ENCODE measurements at places on chromosomes 2 and 18. TPM values are rescaled to one million over a fixed set of nuclear protein-coding genes. Genes with fewer than 3 reads are reported as not detected.

DNA sequence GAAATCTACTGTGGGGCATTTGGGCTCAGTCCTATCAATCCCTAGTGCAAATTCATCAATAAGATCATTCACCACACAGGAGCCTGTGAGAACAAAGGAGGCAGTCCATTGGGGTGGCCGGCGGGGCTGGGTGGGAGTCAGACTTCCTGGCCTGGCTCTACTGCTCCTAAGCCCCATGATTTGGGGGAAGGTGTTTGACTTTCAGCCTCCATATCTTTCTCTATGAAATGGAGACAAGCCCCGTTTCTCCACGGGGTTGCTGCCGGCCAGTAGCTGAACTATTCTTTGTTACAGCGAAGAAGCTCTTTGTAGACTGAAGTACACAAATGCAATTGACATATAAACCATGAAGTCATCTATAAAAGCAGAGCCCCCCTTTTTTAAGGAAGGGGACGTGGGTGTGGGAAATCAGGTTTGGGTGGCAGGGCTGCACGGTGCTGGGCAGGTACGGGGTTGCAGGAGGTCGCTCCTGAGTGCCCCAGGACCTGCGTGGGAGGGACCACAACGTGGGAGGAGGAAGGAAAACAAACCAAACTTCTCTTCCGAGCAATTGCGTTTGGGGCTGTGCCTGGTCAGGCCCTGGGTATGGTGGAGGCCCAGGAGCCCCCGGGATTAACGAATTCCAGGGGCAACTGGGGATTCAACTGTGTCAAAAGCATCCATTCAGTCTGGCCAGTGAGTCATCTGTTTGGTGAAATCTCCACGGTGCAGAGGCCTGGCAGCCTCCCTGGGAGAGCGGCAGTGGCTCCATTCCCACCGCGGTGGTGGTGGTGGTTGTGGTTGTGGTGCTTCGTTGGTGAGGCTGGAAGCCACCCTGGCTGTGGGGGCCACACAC lies 18.2 kb downstream of the FBLN7 start:
- H3K4me1 ChIP-seq: no peaks in the 10 kb centered on the region
- peaks cover 2% of the 10 kb centered on the region for H3K36me3 ChIP-seq
- DNase-seq: peak; percentile 10
- H3K4me3 ChIP-seq: no peak overlapping the region
- no peaks in the 10 kb centered on the region for H3K27me3 ChIP-seq

- H3K27me3 ChIP-seq: no peaks in the 10 kb centered on the region
- H3K36me3 ChIP-seq: no peaks in the 10 kb centered on the region
- no peaks in the 10 kb centered on the region for H3K4me1 ChIP-seq
- no peak overlapping the region for H3K27ac ChIP-seq
- no peak overlapping the region for H3K4me3 ChIP-seq
Measured at GRCh38 chr18:60493066-60493465, 120.5 kb upstream of the MC4R start.

DNA sequence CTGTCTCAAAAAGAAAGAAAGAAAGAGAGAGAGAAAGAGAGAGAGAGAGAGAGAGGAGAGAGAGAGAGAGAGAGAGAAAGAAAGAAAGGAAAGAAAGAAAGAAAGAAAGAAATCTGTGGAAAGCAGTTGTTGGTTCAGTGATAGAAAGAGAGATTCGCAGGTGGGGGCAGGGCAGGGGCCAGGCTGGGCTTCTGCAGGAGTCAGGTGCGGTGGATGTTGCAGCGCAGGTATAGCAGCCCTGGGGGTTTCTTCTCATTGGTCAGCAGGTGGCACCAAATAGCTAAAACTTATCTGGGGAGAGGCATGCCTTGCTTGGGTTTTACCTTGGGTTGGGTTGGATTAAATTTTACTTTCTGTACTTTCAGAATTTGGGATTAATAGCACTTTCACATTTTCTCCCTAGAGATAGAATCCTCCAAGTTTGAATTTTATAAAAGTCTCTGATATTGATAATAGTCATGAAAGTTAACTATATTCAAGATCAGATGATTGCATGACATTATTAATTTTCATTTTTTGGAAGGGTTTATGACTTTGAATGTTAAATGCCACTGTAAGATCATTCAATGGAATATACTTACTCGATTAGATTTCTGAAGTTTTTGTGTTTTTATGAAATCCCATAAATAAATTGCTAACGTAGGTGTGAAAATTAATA lies 66.6 kb downstream of the SPTBN1 start:
- no peaks in the 10 kb centered on the region for H3K27me3 ChIP-seq
- H3K27ac ChIP-seq: no peak overlapping the region
- DNase-seq: peak; percentile 61
- no peak overlapping the region for H3K4me3 ChIP-seq

GRCh38 chr18:44786257-44786656 lies 105.6 kb downstream of the SETBP1 start:
- H3K4me1 ChIP-seq: peaks cover 1% of the 10 kb centered on the region
- H3K4me3 ChIP-seq: no peak overlapping the region
- no peaks in the 10 kb centered on the region for H3K36me3 ChIP-seq
- H3K27ac ChIP-seq: no peak overlapping the region

DNA sequence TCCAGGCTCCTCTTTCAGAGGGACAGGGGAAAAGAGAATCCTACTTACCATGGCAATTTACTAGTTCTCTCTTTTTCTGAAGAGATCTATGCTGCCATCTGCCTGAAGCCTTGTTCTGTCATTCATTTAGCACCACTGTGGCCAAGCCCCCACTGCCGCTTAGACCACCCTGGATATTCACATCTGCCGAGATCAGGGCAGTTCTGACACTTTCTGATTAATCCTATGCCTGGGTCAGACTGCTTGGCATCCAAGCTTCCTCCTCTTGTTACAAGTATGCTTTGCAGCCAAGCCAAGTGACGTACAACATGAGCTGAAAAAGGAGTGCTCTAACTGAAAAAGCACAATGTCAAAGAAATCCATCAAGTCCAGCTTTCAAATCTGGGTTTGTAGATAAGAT lies 332.6 kb downstream of the SUCLG1 start:
- H3K36me3 ChIP-seq: no peaks in the 10 kb centered on the region
- H3K4me3 ChIP-seq: no peak overlapping the region
- no peaks in the 10 kb centered on the region for H3K4me1 ChIP-seq
- DNase-seq: no peak
- H3K27ac ChIP-seq: no peak overlapping the region

GRCh38 chr2:43387092-43388062 lies 161.0 kb upstream of the ZFP36L2 start:
- H3K27me3 ChIP-seq: no peaks in the 10 kb centered on the region
- peak; percentile 74 for DNase-seq
- peaks cover 5% of the 10 kb centered on the region for H3K4me1 ChIP-seq
- H3K4me3 ChIP-seq: no peak overlapping the region
- H3K36me3 ChIP-seq: no peaks in the 10 kb centered on the region

The NBAS gene
- 124 TPM for total RNA-seq

- H3K4me1 ChIP-seq: no peaks in the 10 kb centered on the region
- H3K27ac ChIP-seq: no peak overlapping the region
- no peak overlapping the region for H3K4me3 ChIP-seq
- H3K36me3 ChIP-seq: no peaks in the 10 kb centered on the region
- no peak for DNase-seq
Measured at GRCh38 chr2:172223601-172224054, 120.9 kb upstream of the DLX2 start.

The RAB6C gene
- total RNA-seq: not detected

The LAMA1 gene
- total RNA-seq: 24.9 TPM

- no peak for DNase-seq
- H3K4me1 ChIP-seq: no peaks in the 10 kb centered on the region
- H3K27ac ChIP-seq: no peak overlapping the region
- no peaks in the 10 kb centered on the region for H3K27me3 ChIP-seq
- H3K36me3 ChIP-seq: no peaks in the 10 kb centered on the region
- H3K4me3 ChIP-seq: no peak overlapping the region
Measured at GRCh38 chr2:68089961-68090360, 27.2 kb upstream of the C1D start.

DNA sequence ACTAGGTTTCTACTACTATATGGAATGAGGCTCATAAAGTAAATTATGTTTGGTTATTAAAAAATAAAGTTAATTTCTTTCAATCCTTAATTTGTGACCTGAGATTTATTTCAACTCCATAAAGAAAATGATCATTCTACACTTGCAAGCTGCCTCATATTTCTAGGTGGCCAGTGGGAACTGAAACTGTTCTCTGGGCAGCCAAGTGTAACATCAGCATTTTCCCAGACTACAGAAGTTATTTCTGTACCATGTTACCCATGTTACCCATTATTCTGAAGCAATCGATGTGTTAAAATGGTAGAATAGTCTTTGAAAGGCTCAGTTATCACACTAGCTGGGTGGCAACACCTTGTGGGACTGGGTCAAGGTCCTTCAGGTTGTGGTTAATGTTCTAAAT lies 139.3 kb upstream of the FBXO11 start:
- H3K27ac ChIP-seq: no peak overlapping the region
- peaks cover 3% of the 10 kb centered on the region for H3K27me3 ChIP-seq
- H3K36me3 ChIP-seq: no peaks in the 10 kb centered on the region

DNA sequence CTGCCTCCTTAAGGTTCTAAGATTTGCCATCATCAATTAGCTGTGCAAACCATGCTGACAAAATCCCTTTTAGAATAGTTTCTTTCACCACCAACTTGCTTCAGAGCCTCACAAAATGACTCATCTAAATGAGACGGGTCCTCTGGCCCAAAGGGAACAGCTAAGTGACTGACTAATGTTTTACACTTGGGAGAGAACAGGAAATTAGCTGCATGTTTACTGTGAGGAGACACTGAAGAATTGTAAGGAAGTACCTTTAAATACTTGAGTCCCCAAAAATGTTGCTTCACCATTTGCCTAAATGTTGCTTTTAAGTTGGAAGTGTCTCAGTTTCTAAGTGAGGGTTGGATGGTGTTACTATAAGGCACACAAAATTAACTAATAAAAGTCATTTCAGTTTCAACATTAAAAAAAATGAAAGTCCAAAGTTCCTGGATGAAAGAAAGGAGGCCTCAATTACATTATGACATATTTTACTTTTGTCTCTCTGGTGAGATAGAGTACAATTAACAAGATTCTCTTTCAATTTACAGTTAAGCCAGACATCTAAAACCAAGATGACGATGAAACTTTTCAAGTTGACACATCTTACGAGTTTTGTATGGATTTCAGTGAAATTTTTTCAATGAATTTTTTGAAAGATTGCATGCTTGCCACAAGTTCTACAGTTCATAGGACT lies 229.1 kb upstream of the FN1 start:
- H3K27me3 ChIP-seq: no peaks in the 10 kb centered on the region
- peak; percentile 98 for DNase-seq
- H3K36me3 ChIP-seq: no peaks in the 10 kb centered on the region
- no peak overlapping the region for H3K4me3 ChIP-seq
- H3K4me1 ChIP-seq: peaks cover 9% of the 10 kb centered on the region
- H3K27ac ChIP-seq: peak overlapping the region; percentile 21

- DNase-seq: no peak
- no peak overlapping the region for H3K27ac ChIP-seq
- no peak overlapping the region for H3K4me3 ChIP-seq
- no peaks in the 10 kb centered on the region for H3K36me3 ChIP-seq
- H3K4me1 ChIP-seq: no peaks in the 10 kb centered on the region
Measured at GRCh38 chr2:116975608-116976007, 838.9 kb upstream of the DDX18 start.

The BOLL gene
- total RNA-seq: not detected

The SAG gene
- not detected for total RNA-seq

DNA sequence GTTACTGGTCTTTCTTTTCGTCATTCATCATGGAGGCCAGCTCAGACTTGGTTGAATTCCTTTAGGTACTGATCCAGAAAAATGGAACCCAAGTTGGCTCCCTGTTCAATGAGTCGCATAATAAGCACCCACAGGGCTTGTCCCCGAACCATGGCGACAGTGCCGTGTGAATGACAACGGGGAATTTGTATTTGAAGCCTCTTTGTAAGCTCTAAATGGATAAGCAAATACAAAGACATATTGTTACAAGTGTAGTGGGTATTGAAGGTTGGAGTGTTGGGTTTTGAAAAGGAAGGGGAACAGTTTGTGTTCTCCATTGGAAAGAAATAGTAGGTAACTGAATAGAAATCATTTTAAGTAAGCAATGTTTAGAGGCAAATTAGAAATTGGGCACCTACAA lies 288.9 kb downstream of the SLC4A3 start:
- H3K4me3 ChIP-seq: no peak overlapping the region
- H3K4me1 ChIP-seq: no peaks in the 10 kb centered on the region
- H3K27ac ChIP-seq: no peak overlapping the region
- no peak for DNase-seq
- no peaks in the 10 kb centered on the region for H3K27me3 ChIP-seq

The IGFBP2 gene
- 36.3 TPM for total RNA-seq

DNA sequence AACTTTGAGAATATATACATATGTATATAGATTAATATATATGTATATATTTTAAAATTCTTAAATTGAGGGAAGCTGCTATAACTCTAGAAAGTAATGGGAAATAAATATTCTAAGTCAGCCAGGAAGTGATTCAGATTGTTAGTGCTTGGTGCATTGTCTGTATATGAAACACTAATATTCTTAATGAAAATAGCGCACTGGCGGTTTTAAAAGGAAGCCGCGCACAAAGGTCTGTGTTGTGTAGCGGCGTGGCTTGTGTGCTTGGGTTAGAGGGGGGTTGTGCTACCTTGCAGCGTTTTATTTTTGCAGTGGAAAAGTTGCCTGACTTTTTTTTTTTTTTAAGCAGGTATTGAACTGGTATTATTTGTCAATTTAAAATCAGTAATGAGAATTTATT lies 11.3 kb downstream of the TSHZ1 start:
- no peaks in the 10 kb centered on the region for H3K36me3 ChIP-seq
- no peak for DNase-seq
- no peaks in the 10 kb centered on the region for H3K27me3 ChIP-seq
- H3K27ac ChIP-seq: no peak overlapping the region
- H3K4me3 ChIP-seq: no peak overlapping the region

DNA sequence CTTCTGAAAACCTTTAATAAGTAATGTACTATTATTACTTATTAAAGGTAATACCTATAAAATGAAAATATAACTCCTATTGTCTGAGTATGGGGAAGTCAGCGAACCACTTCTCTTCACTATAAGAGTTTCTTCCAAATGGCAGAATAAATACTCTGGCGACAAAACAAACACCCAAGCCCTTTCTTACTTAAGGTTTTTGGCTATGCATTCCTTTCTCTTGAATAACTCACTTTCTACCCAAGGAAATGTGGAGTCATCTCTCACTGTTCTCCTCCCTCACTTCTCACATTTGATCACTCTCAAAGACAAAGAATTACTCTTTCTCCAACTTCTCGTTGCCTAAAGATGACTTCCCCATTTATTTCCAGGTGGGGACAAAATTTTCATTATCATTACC lies 816.8 kb upstream of the CRIM1 start:
- H3K27me3 ChIP-seq: no peaks in the 10 kb centered on the region
- H3K4me1 ChIP-seq: no peaks in the 10 kb centered on the region
- no peak for DNase-seq
- H3K27ac ChIP-seq: no peak overlapping the region
- H3K4me3 ChIP-seq: no peak overlapping the region

All from fibroblast of lung (primary cell).